ENCODE measurements at places on chromosomes 13 and 19.

GRCh38 chr13:32409001-32409313 lies 19.0 kb downstream of the N4BP2L1 start:
- DNase-seq = no peak

DNA sequence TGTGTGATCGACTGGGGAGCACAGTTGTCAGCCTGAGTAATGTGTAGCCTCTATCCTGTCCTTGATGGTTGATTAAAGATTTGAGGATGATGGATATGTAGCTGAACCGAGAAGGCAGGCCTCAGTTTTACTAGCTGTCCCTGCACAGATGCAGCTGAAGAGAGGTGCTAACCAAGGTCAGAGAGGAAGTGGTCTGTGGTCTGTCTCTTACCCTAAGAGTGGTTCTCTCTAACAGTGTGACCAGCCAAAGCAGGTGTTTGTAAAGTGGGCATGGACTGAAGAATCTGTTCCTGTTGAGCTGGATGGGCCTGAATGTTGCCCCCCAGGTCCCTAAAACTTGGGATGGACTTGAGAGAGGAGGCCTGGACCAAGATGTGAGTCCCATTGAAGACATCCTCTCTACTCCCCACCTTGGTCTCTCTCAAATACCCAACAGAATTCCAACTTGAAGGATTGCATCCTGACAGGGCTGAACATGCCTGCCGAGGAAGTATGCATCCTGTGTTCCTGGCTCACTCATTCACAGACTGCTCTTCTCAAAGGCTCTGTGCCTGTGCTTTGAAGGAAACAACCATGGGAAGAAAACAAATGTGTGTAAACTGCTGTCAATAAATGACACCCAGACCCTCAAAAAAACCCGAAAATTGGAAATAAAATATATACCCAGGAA lies 223.8 kb downstream of the MAB21L1 start:
- no peak for DNase-seq

DNA sequence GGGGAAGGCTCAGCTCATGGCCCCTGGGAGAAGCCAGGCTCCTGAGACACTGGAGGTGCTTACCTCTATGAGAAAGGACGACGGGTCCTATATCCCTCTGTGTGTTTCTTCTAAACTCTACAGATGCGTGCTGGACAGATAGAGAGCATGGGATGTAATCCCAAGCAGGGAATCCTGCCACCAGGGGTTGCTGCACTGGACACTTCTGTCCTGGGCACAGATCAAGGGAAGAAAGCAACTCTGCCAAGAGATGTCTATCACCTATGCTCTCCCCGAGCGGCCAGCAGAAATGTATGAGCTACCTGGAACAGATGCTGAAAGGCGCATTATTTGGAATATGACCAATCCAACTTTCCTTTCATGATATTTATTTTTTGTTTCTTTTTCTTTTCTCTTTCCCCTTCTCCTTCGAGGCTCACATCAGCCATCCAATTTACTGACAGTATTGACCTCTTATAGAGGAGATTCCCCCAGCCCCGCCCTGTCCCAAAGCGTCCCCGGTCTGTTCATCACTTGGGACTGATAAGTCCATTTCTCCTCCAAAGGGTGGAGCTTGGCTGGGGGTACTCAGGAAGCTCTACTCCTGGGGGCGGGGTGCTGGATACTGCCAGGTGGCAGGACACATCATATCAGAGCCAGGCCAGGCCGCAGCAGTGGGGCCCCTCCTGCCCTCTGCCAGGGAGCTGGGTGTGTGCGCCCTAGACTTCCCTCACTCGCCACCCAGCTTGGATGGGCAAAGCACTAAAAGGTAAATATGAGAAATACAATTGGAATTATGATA lies 34.2 kb downstream of the TSHZ3 start:
- no peak for DNase-seq

DNA sequence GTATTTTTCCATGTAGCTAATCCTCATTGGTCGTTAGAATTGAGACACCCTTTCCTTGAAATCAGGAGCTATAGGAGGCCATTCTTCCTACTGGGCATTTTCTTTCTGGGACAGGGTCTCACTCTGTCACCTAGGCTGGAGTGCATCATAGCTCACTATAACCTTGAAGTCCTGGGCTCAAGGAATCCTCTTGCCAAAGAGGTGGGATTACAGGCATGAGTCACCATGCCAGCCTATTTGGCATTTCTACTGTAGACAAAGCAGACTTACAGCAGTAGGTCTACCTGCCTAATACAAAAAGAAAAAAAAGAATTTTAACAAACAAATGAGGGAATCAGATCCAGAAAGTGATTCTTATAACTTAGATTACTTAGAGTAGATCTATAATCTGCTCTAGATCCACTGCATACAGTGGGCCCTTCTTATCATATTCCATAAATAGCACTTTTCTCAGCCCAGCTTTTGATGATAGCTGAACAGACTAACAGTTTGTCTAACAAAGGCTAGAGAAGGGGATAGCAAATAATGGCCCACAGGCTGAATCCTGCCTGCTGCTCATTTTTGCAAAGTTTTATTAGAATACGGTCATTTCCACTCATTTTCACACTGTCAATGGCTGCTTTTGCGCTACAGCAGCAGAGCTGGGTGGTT lies 36.7 kb upstream of the USPL1 start:
- no peak for DNase-seq

All from AG04449 (cell line).